ENCODE measurements at places on chromosomes 5 and 9.

- no peak for DNase-seq
Observed at GRCh38 chr9:101508211-101508610, 25.4 kb upstream of the RNF20 start.

DNA sequence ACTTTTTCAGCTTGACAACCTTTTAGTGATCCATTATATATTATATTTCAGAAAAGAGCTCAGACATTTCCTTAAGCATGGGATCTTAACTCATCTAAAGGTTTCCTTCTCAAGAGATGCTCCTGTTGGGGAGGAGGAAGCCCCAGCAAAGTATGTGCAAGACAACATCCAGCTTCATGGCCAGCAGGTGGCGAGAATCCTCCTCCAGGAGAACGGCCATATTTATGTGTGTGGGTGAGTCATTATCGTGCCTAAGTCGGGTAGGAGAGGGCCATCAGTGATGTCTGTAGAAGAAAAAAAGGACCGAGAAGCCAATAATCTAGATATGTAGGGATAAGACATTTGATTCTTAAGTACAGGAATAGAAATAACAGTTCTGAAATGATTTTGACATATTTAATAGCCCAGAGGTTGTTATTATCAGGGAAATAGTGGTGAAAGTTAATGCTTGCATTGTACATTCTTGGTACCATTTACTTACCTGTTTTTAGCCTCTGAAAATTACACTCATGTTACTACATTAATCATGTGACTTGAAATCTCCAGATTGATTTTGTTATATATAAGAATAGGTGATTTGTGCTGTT is 28.2 kb downstream of the MTRR start:
- no peak for DNase-seq

DNA sequence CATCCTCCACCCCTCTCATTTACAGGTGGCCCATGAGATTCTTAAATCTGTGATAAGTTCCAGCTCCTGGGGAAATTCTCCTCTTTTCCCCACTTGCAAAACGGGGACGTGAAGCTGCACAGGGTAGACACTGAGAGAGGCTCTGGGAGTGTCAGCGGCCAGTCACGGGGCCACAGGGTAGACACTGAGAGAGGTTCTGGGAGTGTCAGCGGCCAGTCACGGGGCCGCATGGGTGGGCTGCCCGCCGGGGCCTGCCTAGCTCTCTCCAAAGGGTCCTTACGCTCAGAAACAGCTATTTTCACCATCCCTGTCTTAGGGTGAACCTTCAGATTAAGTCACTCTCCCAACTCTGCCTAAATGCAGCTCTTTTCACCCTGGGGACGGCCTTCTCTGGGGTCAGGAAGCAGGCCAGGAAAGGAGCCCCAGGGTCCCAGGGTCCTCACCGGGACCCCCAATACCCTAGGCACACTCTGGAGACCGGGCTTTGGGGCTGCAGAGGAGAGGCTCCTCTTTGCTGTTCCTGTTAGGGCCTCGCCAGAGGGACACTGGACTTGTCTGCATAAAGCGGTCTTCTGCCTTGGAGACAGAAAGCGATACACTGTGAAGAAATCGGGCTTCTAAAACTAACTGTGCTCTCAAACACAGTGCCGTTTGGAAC is 1.5 kb downstream of the FAM78A start:
- DNase-seq, result no peak

DNA sequence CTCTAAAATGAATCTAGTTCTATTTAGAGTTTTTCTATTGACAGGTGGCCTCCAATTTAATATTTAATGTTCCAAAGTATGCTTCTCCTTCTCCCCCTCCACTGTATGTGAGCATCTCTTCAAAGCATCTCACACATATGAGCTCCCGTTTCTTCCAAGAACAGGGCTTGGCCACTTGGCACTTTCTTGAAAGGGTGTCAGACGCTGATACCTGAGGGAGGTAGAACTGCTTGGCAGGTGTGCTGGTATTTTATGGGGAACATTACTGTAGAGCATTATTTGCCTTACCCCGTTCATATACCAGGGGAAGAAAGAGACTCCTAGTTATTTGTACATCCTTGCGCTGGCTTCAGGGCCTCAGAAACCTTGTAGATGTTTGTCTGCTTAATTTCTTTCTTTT is 1.9 kb downstream of the RCL1 start:
- no peak for DNase-seq

- no peak for DNase-seq
Observed at GRCh38 chr5:24899180-24899579, 254.4 kb upstream of the CDH10 start.

GRCh38 chr5:167961731-167962130 is 329.7 kb upstream of the WWC1 start:
- DNase-seq, result no peak
